Lung microvascular endothelial cell (primary cell): ENCODE measurements at places on chromosomes 1 and 21. TPM values are rescaled to one million over a fixed set of nuclear protein-coding genes. Genes with fewer than 3 reads are reported as not detected.

DNA sequence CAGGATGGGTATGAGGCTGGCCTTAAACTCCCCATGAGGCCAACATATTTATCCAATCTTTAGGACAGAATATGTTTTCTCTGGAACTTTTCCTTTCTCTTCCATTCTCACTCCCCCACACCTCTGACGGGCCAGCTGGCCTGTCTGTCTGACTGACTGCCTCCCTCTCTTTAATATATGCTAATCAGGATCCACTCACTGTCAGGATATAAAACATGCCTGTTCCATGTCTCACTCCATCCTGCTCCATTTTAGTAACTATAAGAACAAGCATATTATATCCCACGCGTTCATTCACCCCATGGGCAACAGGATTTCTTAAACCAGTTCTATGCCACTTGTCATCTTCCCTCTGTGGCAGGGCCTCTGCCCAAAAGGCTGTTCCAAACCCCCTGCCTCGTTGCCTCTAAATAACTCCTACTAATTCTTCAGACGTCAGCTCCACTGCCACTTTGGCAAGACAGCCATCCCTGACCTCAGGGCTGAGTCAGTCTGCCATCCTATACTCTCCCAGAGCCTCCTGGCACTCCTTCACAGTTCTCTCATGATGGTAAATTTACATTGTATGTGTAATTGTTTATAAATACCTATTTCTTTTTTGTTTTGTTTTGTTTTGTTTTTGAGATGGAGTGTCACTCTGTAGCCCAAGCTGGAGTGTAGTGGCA is 84.3 kb upstream of the SPATA6 start:
- no peak for DNase-seq

- DNase-seq: no peak
These were observed 70.3 kb downstream of the SERINC2 start for GRCh38 chr1:31483012-31483946.

- DNase-seq: no peak
These were observed 694.4 kb downstream of the LTN1 start for GRCh38 chr21:28298251-28298672.

GRCh38 chr1:107413951-107414350 is 273.1 kb downstream of the NTNG1 start:
- no peak for DNase-seq

F3 gene
- total RNA-seq: 1.1 and 1.4 TPM in 2 replicates

OR6K3 gene
- not detected in 2 replicates for total RNA-seq

TXNIP gene
- 65.4 and 81.9 TPM in 2 replicates for total RNA-seq
